ENCODE measurements at places on chromosomes 5 and 9. TPM values are rescaled to one million over a fixed set of nuclear protein-coding genes. Genes with fewer than 3 reads are reported as not detected.

The THOC3 gene
- total RNA-seq = 10.4 TPM

The TAF11L10 gene
- not detected for total RNA-seq

The ZDHHC11 gene
- 0.73 TPM for total RNA-seq

The BRD3 gene
- total RNA-seq = 5.3 TPM

Data from hair follicle dermal papilla cell (primary cell).